Activated naive CD4-positive, alpha-beta T cell treated with Interleukin-2 at 50 U/mL for 16 hours (primary cell): ENCODE measurements at places on chromosomes 11 and 22.

DNA sequence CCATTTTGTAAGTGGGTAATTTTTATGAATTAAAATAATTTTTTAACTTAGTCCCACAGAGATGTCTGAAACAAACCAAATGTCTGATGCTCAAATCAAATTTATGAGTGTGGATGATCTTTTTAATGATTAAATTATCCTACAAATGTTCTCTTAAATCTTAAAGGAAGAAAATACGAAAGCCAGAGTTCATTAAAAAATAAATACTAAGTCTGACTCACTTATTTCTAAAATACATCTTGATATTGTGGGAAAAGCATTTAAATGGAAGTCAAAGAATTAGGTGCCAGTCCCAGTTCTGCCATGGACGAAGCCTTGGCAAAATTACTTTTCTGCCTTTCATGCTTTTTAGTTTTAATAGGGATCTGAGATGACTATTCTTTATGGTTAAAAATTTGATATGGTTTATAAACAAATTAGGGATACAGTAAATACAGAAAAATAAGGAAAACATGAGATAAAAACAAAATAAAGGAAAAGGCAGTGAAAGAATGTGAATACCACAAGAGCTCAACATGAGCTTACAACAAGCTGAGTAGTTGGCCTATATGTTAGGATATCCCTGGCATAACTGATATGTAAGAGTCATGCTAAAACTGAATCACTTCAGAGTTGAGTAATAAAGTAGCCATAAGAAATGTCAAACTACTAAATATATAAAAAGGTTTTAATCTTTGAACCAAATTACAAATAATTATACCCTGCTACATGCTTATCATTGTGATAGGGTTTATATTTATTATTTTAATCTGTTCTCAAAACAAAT is 9.2 kb downstream of the CCDC34 start:
- DNase-seq, result no peak

- DNase-seq, result no peak
Measured at GRCh38 chr11:112649856-112650255, 311.4 kb upstream of the NCAM1 start.

DNA sequence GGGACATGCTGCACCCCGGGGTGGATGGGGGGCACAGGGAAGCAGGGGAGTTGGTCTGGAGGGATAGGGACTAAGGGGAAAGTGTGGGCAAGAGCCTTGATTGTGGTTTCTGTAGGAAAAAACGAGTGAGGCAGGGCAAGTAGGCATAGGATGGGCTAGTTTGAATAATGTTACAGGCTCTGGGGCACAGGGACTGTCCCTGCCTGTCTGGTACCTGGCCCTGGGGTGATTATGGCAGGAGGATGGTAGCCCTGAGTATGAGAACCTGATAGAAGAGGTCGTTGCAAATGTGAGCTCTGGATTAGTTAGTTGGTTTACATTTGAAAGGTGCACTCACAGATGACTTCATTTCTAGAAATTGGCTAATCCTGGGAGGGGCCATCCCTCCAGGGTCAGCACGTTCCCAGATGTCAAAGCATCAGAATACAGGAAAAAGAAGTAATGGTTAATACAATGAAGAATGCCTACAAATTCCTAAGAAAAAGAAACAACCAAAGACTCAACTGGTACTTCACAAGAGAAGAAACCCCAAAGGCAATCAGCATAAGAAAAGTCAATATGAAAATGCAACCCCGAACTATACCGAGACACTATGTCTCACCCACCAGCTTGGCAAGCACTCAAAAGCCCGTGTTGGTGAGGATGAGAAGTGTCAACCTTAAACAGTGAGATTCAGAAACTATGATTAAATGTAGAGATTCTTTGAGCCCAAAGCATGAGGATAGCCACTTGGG is 11.3 kb upstream of the SMIM38 start:
- peak; percentile 8 for DNase-seq

DNA sequence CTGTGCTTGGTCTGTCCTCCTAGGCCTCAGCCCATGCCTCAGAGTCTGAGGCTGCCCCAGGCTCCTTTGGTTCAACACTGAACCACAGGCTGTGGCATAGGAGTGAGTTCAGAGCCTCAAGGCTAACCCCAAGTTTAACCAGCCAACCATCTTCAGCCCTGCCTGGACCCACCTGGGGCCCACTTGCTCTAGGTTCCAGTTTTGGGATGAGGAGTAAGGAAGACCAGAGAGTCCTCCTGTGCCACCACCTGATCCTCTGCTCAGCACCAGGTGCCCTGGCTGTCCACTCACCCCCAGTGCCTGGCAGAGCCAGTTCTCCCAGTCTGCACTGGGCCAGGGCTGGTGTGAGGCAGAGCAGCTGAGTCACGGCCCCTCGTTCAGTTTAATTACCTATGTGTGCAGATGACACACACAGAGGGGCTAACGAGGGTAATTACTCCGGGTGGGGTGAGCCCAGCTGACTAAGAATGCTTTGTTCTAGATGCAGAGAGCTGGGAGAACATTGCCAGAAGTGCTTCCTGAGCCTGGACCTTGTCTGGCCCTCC is 12.0 kb upstream of the TMPRSS13 start:
- DNase-seq, result no peak

GRCh38 chr22:50224071-50224470 is 20.8 kb downstream of the TUBGCP6 start:
- DNase-seq, result no peak

- DNase-seq, result no peak
Measured at GRCh38 chr22:44143105-44143474, 37.6 kb upstream of the PARVG start.

GRCh38 chr11:31240340-31240904 is 129.1 kb downstream of the DCDC1 start:
- DNase-seq, result no peak

DNA sequence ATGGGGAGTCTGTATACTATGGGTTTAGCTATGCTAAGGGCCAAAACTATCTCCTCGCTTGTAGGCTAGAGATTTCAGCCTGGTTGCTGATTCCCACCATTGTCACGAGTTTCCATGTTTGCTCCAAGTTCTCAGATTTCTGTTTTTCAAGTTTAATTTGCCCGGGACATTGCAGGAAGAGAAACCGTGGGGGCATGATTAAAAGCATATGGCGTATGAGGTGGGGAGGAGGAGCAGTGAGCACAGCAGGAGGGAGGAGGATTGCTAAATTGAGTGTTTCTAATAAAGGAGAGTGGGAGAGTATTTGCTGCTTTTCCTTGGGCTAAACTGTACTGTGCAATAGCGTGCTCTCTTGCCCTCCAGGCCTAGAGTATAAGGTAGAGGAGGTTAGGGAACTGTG is 558.4 kb downstream of the METTL15 start:
- no peak for DNase-seq

- no peak for DNase-seq
Measured at GRCh38 chr11:57483562-57483918, 23.2 kb downstream of the RTN4RL2 start.

GRCh38 chr11:12769834-12770345 is 95.7 kb downstream of the TEAD1 start:
- DNase-seq, result no peak

GRCh38 chr11:1952806-1953482 is 5.8 kb downstream of the MRPL23 start:
- no peak for DNase-seq

GRCh38 chr22:39348909-39349505 is 784 bp upstream of the SYNGR1 start:
- no peak for DNase-seq

DNA sequence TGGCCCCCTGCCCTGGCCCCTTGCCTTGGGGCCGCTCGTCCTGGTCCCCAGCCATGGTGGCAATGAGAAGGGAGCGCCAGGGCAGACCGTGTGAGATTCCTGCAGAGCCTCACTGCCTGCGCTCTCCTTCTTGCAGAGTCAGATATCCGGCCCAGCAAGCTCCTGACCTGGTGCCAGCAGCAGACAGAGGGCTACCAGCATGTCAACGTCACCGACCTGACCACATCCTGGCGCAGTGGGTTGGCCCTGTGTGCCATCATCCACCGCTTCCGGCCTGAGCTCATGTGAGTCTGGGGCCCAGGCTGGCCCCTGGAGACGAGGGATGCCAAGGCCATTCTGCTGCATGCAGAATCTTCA is 114.1 kb downstream of the MICAL2 start:
- DNase-seq, result peak; percentile 89

DNA sequence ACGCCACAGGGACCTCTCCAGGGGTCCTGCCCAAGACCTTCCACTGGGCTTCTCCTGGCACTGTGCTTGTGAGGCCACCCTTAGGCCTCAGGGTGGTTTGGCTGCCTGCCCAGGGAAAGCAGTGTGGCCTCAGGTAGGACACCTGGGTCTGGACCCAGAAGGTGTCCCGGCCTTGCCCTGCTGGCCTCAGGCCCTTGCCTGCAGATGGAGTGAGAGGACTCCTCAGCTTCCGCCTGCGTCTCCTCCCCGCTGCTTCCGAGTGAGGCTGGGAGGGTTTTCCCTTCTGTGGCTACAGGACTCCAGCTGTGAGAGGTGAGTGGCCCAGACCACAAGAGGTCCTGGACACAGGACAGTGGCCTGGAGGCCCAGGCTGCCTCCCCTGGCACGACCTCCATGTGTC is 60.4 kb downstream of the WNT7B start:
- DNase-seq, result no peak

- DNase-seq, result no peak
Measured at GRCh38 chr11:60195923-60196368, 13.1 kb upstream of the MS4A6A start.

- no peak for DNase-seq
Measured at GRCh38 chr22:23922921-23923320, 28.7 kb downstream of the MIF start.

DNA sequence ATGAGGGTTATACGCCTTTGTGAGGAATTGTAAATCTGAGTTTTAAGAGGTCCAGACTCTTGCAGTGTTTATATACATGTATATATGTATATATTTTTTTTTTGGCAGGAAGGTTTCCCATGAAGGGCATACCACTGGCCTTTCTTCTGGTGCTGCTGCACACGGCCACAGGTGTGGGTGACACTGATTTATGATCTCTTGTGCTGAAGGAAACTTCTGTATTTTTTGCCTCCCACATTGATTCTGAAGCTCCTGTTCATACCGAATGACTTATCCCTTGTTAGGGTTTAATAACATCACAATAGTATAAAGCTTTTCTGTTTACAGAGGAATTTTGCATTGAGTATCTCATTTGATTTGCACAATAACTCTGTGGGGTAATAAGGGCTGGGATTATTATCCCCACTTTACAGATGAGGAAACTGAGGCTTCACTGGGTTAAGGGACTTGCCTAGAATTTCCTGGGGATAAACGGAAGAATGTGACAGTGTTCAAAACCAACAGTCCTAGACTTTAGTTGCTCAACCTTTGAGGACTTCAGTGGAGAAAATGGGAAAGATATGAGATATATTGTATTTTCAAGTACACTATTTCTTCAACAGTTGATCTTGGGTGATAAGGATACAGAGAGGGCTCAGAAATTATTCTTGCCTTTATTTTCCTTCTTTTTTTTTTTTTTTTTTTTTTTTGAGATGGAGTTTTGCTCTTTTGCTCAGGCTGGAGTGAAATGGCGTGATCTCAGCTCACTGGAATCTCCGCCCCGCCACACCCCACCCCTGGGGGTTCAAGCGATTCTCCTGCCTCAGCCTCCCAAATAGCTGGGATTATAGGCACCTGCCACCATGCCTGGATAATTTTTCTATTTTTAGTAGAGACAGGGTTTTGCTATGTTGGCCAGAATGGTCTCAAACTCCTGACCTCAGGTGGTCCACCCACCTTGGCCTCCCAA is 70.1 kb downstream of the MICAL2 start:
- no peak for DNase-seq

DNA sequence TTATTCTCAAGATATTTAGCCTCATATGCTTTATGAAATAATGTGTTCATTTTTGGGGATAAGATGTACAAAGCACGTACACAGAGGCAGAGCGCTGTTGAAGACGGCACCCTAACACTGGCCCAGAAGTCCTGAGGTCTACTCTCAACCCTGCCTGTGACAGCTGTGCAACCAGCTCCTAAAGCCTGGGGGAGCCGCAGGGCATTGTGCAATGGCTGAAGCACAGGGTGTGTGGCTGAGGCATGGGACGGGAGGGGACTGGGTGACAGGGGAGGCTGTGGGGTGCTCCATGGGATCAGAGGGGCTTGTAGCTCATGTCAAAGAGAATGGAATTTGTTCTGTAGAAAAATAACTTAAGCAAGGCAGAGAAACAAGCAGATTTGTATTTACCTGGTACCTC is 27.7 kb downstream of the FAM227A start:
- no peak for DNase-seq

- DNase-seq, result no peak
Measured at GRCh38 chr22:26585104-26585790, 4.7 kb downstream of the TPST2 start.

DNA sequence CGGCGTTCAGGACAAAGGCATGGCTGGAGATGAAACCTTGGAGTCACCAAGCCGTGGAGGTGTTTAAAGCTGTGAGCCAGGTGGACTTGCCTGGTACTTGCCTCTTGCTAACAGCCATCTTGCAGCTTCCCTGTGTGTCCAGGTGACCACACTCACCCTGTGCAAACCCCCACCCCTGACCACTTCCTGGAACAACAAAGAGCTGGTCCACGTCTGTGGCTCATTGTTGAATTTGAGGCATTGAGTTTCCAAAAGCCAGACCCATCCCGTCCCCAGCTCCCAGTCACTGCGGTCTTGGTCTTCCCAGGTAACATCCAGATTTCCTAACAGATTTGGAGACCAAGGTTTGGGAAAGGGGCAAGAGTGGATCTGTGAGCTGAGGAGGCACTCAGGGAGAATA is 18.5 kb downstream of the DHCR7 start:
- no peak for DNase-seq

DNA sequence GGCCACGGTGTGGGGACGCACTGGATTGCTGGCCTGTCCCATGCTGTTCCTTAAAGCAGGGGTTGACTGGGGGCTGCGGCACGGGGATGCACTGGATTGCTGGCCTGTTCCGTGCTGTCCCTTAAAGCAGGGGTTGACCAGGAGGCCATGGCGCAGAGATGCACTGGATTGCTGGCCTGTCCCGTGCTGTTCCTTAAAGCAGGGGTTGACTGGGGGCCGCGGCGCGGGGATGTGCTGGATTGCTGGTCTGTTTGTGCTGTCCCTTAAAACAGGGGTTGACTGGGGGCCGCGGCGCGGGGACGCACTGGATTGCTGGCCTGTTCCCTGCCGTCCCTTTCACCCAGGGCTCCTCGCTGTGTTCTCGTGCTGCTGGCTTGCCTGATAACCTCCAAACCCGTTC is 383.4 kb downstream of the TBC1D22A start:
- no peak for DNase-seq

DNA sequence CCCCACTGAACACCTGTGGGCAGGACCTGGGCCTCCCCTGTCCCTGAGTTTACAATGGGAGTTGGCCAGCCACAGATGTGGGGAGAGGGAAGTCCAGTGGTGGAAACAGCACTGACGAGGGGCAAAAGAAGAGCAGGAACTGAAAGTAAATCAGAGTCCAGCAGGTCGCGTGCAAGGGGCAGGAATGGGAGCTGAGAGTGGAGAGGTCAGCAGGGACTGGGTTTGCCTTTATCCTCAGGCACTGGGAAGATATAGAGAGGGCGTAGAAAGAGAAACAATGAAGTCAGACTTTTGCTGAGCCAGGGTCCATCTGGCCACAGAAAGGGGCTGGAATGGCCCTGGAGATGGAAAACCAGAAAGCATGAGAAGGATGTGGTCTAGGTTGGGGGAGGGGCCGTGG is 8.5 kb downstream of the P2RY6 start:
- DNase-seq, result no peak

GRCh38 chr11:7548659-7549274 is 35.0 kb downstream of the PPFIBP2 start:
- DNase-seq, result no peak

GRCh38 chr11:105823495-105824033 is 198.5 kb downstream of the MSANTD4 start:
- DNase-seq, result no peak
